Esophagus muscularis mucosa (tissue), 4 donors: ENCODE measurements at places on chromosomes 3 and 15. TPM values are rescaled to one million over a fixed set of nuclear protein-coding genes. Genes with fewer than 3 reads are reported as not detected.

DNA sequence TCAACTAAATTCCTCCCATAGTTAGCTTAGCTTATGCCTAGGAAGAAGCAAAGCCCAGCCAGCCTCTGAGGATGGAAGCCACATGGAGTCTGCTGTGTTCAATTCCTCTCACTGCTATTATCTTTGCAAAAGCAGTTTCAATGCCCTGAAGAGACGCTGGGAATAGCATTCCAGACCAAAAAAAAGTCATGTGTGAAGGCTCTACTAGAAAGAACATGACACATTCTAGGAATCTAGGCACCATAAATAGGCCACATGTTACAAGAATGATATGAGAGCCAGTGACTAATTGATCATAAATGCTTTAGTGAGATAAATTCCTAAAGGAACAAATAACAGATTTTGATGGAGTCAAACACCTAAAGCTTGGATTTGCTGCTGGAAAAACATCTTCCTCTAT, 800.8 kb downstream of the TUSC7 start:
- H3K27me3 ChIP-seq: no peaks in the 10 kb centered on the region
- H3K27ac ChIP-seq: no peak overlapping the region
- H3K36me3 ChIP-seq: no peaks in the 10 kb centered on the region
- no peak for DNase-seq
- no peak overlapping the region for H3K4me3 ChIP-seq

DNA sequence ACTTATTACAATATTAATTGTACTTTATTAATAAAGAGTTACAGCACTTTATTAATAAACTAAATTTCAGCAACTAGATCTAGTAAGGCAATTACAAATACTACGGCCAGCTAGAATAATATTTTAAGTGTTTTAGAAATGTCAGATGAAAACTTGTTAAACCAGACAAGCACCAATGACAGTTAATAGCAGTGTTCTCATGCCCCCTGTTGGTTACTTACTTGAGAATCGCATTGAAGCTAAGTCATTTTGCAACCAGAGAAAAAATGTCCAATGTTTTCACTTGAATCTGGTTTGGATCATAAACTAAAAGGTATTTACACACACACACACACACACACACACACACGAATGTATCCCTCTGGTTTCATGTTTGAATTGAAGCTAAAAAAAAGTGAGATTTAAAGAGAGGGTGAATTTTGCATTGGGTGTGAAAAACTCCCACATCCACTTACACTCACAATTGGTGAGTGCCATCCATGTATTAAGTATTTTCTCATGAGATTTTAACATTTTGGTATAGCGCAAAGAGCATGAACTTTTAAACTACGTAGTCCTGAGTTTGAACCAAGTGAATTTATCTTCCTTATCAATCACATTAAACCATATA, 347.7 kb downstream of the ZBBX start:
- no peaks in the 10 kb centered on the region for H3K4me1 ChIP-seq
- no peak for DNase-seq

DNA sequence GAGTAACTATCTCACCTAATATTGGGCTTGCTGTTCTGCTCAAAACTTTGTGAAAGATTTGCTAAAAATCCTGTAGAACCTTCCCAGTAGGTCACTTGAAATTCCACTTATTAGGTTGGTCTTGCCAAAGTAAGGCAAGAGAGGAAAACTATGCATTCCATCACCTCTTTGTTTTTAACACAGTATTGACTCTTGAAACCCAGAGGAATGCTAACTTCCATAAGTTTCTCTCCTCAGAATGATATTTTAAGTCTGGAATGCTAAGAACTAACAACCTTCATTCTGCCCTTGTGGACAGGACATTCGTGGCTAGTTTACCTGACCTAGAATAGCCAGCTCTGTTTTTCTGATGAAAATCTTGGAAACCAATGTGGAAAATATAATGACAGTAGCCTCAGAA, 154.5 kb downstream of the TMCO5A start:
- H3K4me3 ChIP-seq: no peak overlapping the region
- H3K4me1 ChIP-seq: peaks cover 37% of the 10 kb centered on the region
- no peaks in the 10 kb centered on the region for H3K27me3 ChIP-seq
- no peaks in the 10 kb centered on the region for H3K36me3 ChIP-seq

GRCh38 chr15:72387741-72388140, 10.4 kb upstream of the TMEM202 start:
- H3K4me1 ChIP-seq: peaks cover 9% of the 10 kb centered on the region
- no peak for DNase-seq
- H3K27me3 ChIP-seq: no peaks in the 10 kb centered on the region
- H3K27ac ChIP-seq: no peak overlapping the region
- H3K4me3 ChIP-seq: no peak overlapping the region

GRCh38 chr15:45457220-45457619, 65.3 kb downstream of the SLC30A4 start:
- no peak overlapping the region for H3K4me3 ChIP-seq
- DNase-seq: no peak
- H3K27me3 ChIP-seq: no peaks in the 10 kb centered on the region
- no peaks in the 10 kb centered on the region for H3K36me3 ChIP-seq
- H3K4me1 ChIP-seq: peaks cover 6% of the 10 kb centered on the region

DNA sequence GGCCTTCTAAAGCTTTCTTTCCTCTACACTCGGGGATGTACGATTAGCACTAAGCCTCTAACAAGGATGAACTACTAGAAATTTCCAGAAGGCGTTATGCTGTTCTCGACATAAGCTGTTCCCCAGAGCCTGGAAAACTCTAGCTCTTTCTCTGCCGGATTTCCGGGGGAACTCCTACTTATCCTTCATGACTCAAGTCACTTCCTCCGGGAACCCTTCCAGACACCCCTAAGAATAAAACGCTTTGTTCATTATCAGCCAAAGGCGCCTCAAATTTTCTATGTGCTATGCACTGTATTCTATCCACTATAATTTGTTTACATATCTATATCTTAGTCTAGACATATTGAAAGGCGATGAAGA, 455 bp upstream of the SNAP23 start:
- H3K27me3 ChIP-seq: no peaks in the 10 kb centered on the region
- DNase-seq: no peak
- peak overlapping the region; percentile 76 for H3K4me3 ChIP-seq
- H3K27ac ChIP-seq: peak overlapping the region; percentile 92
- peaks cover 33% of the 10 kb centered on the region for H3K4me1 ChIP-seq
- no peaks in the 10 kb centered on the region for H3K36me3 ChIP-seq

- H3K27ac ChIP-seq: no peak overlapping the region
- DNase-seq: no peak
- H3K4me3 ChIP-seq: no peak overlapping the region
- H3K36me3 ChIP-seq: no peaks in the 10 kb centered on the region
- peaks cover 5% of the 10 kb centered on the region for H3K4me1 ChIP-seq
Observed at GRCh38 chr3:52147804-52148203, 6.4 kb downstream of the POC1A start.

DNA sequence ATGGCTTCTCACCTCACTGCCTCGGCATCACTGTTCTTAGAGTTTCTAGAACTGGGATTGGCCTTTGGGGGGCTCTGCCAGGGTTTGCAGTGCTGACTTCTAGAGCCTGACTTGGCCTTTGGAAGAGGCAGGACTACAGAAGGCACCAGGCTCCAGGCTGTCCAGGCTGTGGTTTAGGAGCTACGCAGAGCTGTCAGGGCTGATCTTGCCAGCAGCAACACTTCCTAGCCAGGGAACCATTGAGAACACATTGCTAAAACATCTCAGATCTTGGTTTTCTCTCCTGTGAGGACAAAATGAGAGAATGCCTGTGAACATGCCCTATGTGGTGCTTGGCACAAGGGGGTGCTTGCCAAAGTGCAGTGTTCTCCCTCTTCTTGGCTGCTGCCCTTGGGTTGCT, 34.6 kb upstream of the APEH start:
- no peak overlapping the region for H3K27ac ChIP-seq
- H3K4me1 ChIP-seq: no peaks in the 10 kb centered on the region
- H3K4me3 ChIP-seq: no peak overlapping the region
- no peaks in the 10 kb centered on the region for H3K27me3 ChIP-seq
- DNase-seq: no peak
- H3K36me3 ChIP-seq: peaks cover 6% of the 10 kb centered on the region

- peaks cover 4% of the 10 kb centered on the region for H3K36me3 ChIP-seq
- H3K27ac ChIP-seq: peak overlapping the region; percentile 64
- peaks cover 25% of the 10 kb centered on the region for H3K4me1 ChIP-seq
- no peaks in the 10 kb centered on the region for H3K27me3 ChIP-seq
- H3K4me3 ChIP-seq: no peak overlapping the region
Observed at GRCh38 chr3:45677033-45677446, 12.2 kb upstream of the SACM1L start.

- H3K27me3 ChIP-seq: no peaks in the 10 kb centered on the region
- H3K4me3 ChIP-seq: no peak overlapping the region
- H3K4me1 ChIP-seq: no peaks in the 10 kb centered on the region
- H3K36me3 ChIP-seq: peaks cover 40% of the 10 kb centered on the region
Observed at GRCh38 chr3:119367000-119367399, 72.8 kb downstream of the ARHGAP31 start.

DNA sequence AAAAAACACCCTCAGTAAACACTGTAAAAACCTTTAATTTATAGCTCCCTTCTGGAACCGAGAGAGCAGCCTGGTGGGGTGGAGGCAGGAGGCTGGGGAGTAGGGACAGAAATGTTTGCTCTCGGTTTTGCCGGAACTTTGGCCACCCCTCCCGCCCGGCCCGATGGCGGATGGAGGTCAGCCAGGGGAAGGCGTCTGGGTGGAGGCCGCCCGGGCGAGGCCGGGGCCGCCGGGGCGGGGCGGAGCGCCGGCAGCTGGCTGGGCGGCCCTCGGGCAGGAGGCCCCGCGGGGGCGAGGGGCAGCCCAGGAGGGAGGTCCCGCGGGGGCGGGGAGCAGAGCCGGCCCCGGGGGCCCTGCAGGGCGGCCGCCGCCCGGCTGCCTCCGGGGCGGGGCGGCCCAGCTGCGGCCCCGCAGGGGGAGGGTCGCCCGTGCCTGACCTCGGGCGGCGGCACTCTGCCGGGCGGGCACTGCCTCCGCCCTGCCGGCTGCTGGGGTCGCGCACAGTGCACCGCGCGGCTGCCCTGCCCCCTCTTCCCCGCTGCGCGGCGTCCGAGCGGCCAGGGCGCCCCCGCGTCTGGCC, 829 bp upstream of the SKIL start:
- peaks cover 22% of the 10 kb centered on the region for H3K4me1 ChIP-seq
- H3K27me3 ChIP-seq: no peaks in the 10 kb centered on the region
- H3K36me3 ChIP-seq: no peaks in the 10 kb centered on the region
- DNase-seq: peak; percentile 95
- peak overlapping the region; percentile 96 for H3K4me3 ChIP-seq

- H3K36me3 ChIP-seq: no peaks in the 10 kb centered on the region
- H3K4me1 ChIP-seq: peaks cover 25% of the 10 kb centered on the region
- H3K27ac ChIP-seq: peak overlapping the region; percentile 42
- no peaks in the 10 kb centered on the region for H3K27me3 ChIP-seq
- DNase-seq: peak; percentile 94
- peak overlapping the region; percentile 31 for H3K4me3 ChIP-seq
Observed at GRCh38 chr3:50450209-50450921, 53.1 kb downstream of the CACNA2D2 start.

DNA sequence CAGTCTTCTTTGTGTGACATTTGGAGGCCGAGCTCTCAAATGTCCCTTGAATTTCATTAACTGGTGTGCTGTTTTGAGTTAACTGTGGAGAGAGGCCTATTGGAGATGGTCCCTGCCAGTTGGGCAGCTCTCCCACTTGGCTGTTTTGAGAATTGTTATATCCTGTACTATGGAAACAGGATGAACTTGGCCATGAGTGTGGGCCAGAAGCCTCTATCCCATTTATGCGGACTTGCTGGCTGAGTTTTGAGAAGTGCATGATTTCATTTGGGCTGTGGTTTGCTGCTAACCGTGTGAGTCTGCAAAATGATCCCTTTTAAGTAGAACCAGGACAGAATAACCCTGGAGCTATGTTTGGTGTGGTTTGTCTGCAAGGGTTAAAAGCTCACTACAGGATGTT, 366.0 kb downstream of the PTPRG start:
- peak; percentile 93 for DNase-seq
- H3K36me3 ChIP-seq: no peaks in the 10 kb centered on the region
- H3K4me1 ChIP-seq: peaks cover 63% of the 10 kb centered on the region
- no peaks in the 10 kb centered on the region for H3K27me3 ChIP-seq
- H3K4me3 ChIP-seq: no peak overlapping the region
- H3K27ac ChIP-seq: peak overlapping the region; percentile 72

GRCh38 chr3:188752850-188753249, 418.9 kb upstream of the TPRG1 start:
- H3K27me3 ChIP-seq: no peaks in the 10 kb centered on the region
- no peak for DNase-seq
- H3K27ac ChIP-seq: no peak overlapping the region
- H3K4me1 ChIP-seq: peaks cover 33% of the 10 kb centered on the region
- H3K4me3 ChIP-seq: no peak overlapping the region

DNA sequence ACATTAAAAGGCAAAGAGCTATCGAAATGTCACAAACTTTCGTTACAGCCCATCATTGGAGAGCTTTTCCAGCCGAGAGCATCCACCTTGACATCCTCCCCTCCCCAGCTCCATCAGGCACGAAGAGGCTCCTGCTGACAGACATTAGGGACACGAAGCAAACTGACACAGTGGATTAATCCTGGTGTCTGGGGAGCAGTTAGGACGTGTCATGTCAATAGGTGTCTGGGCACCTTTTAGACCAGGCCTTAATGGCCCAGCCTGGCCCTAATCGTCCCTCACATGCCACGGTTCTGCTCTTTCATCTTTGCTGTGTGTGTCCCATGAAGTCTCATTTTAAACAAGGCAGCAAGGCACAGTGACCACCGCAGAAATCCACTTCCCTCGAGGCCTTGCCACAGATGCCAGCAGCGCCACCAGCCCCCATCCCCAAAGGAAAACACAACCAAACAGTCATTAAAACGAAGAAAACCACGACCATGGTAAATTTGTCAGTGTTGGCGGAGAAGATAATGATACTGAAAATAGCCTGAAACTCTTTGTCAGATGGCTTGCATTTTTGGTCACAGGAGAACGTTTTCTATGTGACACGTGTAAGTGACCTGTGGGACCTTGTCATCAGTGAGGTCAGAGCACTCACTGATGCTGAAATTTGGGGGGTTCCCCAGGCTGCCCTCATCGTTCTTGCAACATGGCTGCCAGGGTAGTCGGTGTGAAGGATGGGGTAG, 16.3 kb upstream of the PCSK6 start:
- DNase-seq: peak; percentile 75
- no peak overlapping the region for H3K4me3 ChIP-seq
- no peaks in the 10 kb centered on the region for H3K36me3 ChIP-seq
- no peak overlapping the region for H3K27ac ChIP-seq
- H3K4me1 ChIP-seq: peaks cover 9% of the 10 kb centered on the region
- no peaks in the 10 kb centered on the region for H3K27me3 ChIP-seq

DNA sequence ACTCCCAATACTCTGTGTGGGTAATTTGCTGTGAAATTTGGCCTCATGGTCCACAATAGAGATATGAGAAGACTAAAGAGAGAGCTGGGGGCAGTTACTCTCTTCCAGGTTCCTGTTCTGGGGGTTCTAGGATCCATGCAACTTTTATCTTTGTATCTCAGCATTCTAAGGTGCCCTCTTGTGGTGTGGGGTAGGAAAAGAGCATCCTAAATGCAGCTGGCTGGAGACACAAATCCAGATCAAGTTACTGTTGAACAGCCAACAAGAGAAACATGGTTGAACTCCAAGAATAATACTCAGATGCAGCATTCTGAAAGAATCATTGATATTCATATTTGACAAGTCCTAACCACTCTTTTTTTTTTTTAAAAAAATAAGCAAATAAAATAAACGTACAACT, 238.2 kb downstream of the GREM1 start:
- no peak for DNase-seq
- H3K27me3 ChIP-seq: no peaks in the 10 kb centered on the region
- H3K27ac ChIP-seq: peak overlapping the region; percentile 56
- no peaks in the 10 kb centered on the region for H3K36me3 ChIP-seq

- H3K27me3 ChIP-seq: no peaks in the 10 kb centered on the region
- peak overlapping the region; percentile 94 for H3K27ac ChIP-seq
- H3K36me3 ChIP-seq: peaks cover 56% of the 10 kb centered on the region
- no peak overlapping the region for H3K4me3 ChIP-seq
Observed at GRCh38 chr3:49279376-49279775, 2.3 kb upstream of the C3orf62 start.

PAQR5 gene
- total RNA-seq: 0.32 TPM

GABRA5 gene
- 17.4 TPM for total RNA-seq

TBC1D5 gene
- total RNA-seq: 54.0 TPM

CLEC3B gene
- 71.4 TPM for total RNA-seq

FBXW12 gene
- total RNA-seq: not detected

FSIP1 gene
- 4.6 TPM for total RNA-seq
